ENCODE measurements at places on chromosomes 4 and X.

DNA sequence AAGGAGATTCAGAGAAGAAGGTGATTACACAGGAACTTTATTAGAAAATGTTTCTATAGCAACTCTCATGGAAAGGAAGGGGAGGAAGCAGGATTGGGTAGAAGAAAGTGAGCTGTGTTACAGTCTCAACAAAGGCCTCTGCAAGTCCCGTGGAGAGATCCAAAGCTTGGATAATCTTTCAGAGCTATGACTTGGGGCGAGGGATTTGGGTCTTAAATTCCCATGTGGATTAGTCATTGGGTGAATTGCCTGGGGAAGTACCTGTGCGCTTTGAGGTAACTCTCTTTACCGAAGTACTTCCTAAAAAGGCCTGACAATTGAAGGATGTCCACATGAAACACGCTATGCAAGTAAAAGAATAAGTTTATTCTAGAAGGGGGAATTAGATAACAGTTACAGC, 133.8 kb upstream of the ANKRD50 start:
- DNase-seq: no peak

- DNase-seq: no peak
These were observed 212.5 kb downstream of the SPATA18 start for GRCh38 chr4:52263607-52264006.

- DNase-seq: no peak
These were observed 688.6 kb downstream of the SH3BGRL start for GRCh38 chrX:81890521-81890920.

DNA sequence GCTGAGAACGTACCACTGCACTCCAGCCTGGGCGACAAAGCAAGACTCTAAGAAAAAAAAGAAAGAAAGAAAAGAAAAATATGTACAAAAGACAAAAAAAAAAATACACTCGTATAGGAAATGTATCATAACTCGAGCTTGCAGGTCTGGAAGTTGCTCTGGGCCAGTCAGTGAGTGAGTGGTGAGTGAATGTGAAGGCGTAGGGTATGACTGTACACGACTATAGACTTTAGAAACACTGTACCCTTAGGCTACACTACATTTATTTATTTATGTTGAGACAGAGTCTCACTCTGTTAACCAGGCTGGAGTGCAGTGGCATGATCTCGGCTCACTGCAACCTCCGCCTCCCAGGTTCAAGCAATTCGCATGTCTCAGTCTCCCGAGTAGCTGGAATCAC, 29.4 kb downstream of the EVC2 start:
- no peak for DNase-seq

- no peak for DNase-seq
These were observed 60.5 kb upstream of the TRIM2 start for GRCh38 chr4:153143527-153144348.

DNA sequence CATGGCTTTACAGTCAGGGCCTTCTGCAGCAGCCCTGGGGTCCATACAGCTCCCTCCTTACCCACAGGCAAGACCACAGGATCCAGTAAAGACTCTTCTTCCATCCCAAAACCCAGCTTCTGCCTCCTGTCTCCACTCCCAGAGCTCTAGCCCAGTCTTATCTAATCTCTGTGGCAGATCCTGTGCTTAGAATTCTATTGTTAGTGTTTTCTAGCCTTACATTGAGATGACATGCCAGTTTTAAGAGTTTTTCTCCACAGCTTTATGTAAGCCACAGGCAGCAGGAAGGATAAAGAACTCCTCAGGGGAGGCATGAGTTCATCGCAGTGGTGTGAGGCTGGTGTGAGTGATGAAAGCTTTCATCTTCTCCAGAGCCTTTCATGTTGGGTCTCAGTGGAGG, 129.1 kb downstream of the RCHY1 start:
- DNase-seq: no peak

- no peak for DNase-seq
These were observed 146.1 kb upstream of the OTUD4 start for GRCh38 chr4:145326491-145326890.

DNA sequence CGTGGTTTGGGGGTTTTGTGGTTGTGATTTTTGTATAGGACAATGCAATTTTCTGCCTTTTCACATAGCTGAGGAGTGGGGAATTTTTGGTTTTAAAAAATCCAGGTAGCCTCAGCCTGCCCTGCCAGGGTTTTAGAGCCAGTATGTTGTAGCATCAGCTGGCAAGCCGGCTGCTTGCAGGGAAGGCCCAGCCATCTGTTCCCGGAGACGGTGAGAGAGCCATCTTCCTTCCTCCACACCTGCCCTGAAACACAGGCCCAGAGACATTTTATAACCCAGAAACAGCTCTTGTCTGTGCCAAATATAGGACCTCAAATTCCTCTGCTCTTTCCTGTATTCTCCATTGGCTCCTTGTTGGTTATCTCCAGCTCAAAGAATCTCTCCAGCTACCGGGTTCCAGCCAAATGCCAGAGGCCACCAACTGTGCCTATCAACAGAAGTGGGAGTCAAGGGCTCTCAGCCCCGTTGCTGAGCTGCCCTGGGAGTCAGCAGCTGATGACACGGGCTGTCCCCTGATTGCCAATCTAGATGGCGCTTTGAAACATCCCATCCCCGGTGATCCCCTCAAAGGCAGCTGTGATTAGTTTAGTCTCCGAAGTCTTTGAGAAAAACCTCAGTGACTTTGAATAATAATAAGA, 595.2 kb downstream of the MID1IP1 start:
- DNase-seq: no peak

DNA sequence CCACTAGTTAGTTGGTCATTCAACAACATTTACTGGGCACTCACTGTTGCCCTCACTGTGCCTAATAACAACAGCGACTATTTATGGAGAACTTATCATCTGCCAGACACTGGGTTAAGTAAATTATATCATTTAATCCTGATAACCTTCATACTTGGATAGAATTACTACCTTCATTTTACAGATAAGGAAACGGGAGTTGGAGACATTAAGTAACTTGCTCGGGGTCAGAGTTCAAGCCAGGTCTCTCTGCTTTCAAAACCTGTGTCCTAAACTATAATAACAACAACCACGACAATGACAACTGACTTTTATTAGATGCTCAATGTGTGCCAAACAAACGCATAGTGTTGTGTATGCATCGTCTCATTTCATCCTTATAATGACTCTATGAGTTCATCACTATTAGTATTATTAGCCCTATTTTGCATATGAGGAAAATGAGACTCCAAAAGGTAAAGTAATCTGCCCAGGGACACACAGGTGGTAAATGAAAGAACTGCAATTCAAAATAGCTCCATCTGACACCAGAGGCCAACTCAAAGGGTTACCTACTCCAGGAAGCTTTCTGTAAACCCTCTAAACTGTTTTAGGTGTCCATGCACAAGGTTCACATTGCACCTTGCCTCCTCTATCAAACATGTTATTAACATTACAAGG, 98.4 kb upstream of the ACSL4 start:
- DNase-seq: no peak

- DNase-seq: no peak
These were observed 37.7 kb downstream of the NHS start for GRCh38 chrX:17412692-17413091.

DNA sequence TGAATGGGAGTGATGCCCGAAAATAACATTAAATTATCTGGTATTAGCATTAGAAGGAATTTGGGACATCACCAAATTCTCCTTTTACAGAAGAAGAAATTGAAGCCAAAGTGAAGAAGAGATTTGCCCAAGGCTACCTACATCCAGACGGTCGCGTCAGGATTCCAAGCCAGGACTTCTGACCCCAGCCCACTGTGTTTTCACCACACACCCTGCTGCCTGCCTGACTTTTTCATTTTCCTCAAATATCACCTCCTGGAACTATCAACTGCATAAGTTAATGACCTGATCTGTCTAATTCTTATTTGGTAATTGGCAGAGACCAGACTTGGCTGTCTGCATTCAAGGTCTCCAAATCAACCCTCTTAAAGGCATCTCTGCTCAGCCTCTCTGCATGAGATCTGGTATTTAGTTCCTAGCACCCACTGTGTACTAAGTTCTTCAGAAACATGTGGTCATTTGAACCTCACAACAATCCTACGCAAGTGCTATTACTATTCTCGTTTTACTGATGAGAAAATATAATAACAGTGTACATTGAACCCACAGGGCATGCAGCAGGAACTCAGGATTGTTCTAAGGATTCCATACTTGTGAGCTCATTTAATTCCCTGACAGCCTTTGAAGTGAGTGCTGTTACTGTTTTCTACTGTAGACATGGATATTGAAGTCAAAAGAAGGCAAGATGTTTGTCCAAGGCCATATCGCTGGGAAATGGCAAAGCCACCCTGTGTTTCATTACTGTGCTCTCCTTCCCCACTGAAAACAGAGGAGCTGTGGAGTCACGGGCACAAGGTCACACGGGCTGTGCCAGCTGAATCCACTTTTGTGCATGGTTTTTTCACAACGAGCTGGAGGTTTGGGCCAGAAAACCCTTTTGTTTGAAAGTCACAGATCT, 195.2 kb upstream of the C1QTNF7 start:
- DNase-seq: peak; percentile 42

DNA sequence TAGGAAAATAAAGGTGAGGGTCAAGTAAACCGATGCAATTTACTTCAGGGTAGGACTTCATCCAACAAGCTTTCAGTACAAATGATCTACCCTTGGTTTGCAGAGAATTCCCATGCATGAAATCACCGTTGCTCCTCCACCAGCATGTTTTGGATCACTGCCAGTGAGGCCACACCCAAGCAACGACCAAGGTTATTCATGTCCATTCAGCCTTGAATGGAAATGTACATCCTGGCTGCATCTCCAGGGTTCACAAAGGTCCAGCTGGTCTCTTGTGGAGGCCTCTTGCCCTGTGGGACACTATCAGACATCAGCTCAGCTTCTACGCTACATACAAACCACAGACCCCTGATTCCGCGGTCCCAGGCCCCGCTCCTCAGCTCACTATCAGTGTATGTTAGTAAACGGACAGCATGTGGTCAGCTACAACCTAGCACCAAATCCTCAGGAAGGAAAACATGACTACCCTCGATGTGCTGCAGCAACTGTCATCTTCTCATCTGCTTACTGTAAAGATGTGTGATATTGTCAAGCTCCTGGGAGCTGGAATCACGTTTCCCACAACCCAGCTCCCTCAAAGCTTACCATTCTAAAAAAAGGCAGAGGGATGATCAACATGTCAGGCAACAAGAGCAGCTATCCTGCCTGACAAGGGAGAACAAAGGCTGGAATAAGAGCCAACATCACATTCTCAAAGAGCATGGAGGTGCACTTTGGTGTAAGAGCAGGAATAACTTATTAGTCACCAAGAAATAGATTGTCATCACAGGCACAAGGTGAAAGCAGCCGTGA, 4.9 kb downstream of the LYAR start:
- no peak for DNase-seq

DNA sequence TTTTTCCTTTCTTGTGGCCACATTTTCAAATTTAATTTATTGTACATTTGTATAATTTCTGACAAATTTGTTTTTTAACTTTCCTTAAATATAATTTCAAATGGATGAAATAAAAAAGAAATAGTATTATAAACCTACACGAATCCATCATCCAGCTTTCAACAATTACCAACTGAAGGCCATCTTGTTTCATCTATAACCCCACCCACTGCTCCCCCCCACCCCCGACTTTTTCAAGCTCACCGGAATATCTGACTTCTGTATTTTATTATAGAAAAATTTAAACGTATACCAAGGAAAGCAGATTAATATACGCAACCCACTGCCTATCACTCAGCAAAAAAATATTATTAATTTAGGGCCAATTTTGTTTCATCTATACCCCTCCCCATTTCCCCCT, 1.1 kb downstream of the MORF4L2 start:
- no peak for DNase-seq

DNA sequence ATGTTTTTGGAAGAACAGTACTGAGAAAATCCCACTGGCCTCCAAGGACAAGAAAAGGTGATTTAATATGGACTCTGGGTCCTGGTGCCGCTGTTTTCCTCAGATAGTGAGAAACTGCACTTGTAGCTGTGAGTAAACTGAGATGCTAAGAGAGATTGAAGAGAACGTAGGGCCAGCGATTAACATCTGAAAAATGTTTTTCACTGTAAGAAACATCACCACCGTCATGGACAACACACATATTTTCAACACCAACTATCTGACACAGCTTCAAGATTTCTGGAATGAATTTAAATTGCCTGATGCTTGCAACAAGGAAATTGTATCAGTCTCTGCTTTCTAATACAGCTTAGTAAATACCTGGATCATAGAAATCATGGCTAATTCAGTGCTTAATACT, 158.2 kb upstream of the SMIM31 start:
- no peak for DNase-seq

DNA sequence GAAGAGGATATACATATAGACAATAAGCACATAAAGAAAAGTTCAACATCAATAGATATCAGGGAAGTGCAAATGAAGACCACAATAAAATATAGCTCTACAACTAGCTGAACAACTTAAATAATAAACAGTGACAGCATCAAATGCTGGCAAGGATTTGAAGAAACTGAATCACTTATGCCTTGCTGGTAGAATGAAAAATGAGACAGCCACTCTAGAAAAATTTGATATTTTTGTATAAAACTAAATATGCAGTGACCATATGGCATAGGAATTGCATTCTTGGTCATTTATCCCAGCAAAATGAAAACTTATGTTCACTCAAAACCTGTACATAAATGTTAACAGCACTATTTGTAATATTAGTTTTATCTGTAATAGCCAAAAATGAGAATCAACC, 1102.0 kb downstream of the C4orf33 start:
- DNase-seq: no peak

GRCh38 chrX:130009658-130010223, 27.3 kb downstream of the BCORL1 start:
- DNase-seq: no peak

- DNase-seq: no peak
These were observed 11.9 kb downstream of the GRPEL1 start for GRCh38 chr4:7055990-7056325.

- DNase-seq: no peak
These were observed 134.7 kb upstream of the SPANXN4 start for GRCh38 chrX:142891046-142891445.

GRCh38 chrX:30892591-30892990, 3.5 kb upstream of the TAB3 start:
- no peak for DNase-seq

DNA sequence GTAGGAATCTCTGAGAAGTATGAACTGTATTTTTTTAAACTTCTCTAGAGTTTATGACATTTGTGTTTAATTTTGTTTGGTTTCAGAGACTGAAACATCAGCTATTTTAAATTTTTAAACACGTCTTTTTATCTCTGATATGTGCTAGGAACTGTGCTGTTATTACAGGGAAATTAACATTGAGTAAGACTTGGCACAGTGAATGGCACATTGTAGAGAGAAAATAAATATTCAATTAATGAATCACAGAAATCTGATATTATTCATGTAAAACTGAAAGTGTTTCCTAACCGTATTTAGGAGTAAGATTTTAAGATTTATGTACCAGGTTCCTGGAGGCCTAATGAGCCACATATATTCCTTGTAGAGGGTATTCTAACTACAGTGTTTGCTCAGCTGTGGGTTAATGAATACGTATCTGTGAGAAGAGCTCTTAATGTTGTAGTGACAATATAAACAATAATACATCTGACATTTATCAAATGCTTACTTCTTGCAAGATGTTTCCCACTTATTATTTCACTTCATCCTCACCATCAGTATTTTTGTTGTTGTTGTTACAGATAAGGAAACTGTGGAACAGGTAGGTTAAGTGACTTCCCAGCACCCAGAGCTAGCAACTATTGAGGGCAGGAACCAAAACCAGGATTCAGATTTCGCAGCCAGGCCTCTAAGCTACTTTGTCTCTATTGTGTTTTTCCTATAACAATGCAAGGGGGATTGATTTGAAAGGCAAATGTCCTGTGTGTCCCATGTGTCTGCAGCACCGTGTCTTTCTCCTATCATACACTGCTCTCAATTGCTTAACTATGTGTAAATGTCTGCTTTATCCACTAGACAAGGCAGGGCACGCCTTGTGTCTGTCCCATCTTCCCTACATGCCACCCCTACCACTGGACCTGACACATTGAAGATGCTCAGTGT, 121.1 kb upstream of the FAM9C start:
- DNase-seq: no peak
